ENCODE measurements at places on chromosomes 4 and X. TPM values are rescaled to one million over a fixed set of nuclear protein-coding genes. Genes with fewer than 3 reads are reported as not detected.

The PGRMC1 gene
- total RNA-seq, result 71.6 TPM

- no peaks in the 10 kb centered on the region for H3K27me3 ChIP-seq
- peaks cover 4% of the 10 kb centered on the region for H3K4me1 ChIP-seq
- no peak for DNase-seq
- no peaks in the 10 kb centered on the region for H3K36me3 ChIP-seq
- H3K27ac ChIP-seq, result no peak overlapping the region
These were observed 4.5 kb upstream of the ZNF330 start for GRCh38 chr4:141216002-141216761.

DNA sequence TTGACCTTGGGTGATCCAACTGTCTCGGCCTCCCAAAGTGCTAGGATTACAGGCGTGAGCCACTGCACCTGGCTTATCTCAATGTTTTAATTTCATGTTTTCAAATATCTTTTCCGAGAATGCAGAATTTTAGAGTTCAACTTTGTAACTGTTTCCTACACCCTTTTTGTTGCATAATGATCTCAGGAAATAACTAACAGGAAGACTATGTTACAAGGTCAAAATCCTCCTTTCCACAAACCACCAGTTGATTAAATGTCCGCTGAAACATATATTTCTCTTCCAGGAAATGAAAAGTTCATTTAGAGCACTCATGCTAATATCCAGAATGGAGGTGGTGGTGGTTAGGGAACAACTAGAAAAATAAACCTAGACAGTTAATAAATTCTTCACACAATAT lies 377.8 kb downstream of the PPP4R3C start:
- no peaks in the 10 kb centered on the region for H3K27me3 ChIP-seq
- no peak for DNase-seq
- no peak overlapping the region for H3K27ac ChIP-seq

GRCh38 chr4:14177987-14178386 lies 550.5 kb upstream of the BOD1L1 start:
- H3K4me3 ChIP-seq, result no peak overlapping the region
- peaks cover 13% of the 10 kb centered on the region for H3K4me1 ChIP-seq
- no peaks in the 10 kb centered on the region for H3K27me3 ChIP-seq
- H3K36me3 ChIP-seq, result no peaks in the 10 kb centered on the region

DNA sequence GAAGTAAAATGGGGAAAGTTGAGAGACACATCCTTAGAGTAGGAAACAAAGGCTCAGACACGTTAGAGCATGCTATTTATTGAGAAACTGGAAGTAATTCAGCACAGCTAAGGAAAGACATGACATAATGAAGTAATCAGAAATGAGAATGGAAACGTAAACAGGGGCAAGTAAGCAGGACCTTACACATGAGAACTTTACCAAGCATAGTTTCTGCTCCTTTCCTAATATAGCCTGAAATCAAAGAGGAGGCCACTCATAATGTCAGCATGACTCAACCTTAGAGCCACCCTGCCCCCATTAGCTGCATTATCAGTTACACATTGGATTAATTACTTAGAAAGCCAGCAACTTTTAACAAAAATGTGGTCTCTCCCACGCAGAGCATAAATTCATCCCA lies 558.3 kb upstream of the GRIA3 start:
- no peaks in the 10 kb centered on the region for H3K4me1 ChIP-seq
- H3K36me3 ChIP-seq, result no peaks in the 10 kb centered on the region
- no peak for DNase-seq
- no peaks in the 10 kb centered on the region for H3K27me3 ChIP-seq
- H3K27ac ChIP-seq, result no peak overlapping the region
- no peak overlapping the region for H3K4me3 ChIP-seq

- no peak overlapping the region for H3K27ac ChIP-seq
- H3K4me1 ChIP-seq, result no peaks in the 10 kb centered on the region
- H3K27me3 ChIP-seq, result no peaks in the 10 kb centered on the region
- H3K4me3 ChIP-seq, result no peak overlapping the region
These were observed 21.3 kb downstream of the FANCB start for GRCh38 chrX:14851526-14851925.

The TMPRSS11E gene
- total RNA-seq, result not detected

GRCh38 chrX:84186603-84187532 lies 1.1 kb downstream of the RPS6KA6 start:
- peak overlapping the region; percentile 58 for H3K4me3 ChIP-seq
- no peak for DNase-seq
- H3K4me1 ChIP-seq, result no peaks in the 10 kb centered on the region
- no peak overlapping the region for H3K27ac ChIP-seq

DNA sequence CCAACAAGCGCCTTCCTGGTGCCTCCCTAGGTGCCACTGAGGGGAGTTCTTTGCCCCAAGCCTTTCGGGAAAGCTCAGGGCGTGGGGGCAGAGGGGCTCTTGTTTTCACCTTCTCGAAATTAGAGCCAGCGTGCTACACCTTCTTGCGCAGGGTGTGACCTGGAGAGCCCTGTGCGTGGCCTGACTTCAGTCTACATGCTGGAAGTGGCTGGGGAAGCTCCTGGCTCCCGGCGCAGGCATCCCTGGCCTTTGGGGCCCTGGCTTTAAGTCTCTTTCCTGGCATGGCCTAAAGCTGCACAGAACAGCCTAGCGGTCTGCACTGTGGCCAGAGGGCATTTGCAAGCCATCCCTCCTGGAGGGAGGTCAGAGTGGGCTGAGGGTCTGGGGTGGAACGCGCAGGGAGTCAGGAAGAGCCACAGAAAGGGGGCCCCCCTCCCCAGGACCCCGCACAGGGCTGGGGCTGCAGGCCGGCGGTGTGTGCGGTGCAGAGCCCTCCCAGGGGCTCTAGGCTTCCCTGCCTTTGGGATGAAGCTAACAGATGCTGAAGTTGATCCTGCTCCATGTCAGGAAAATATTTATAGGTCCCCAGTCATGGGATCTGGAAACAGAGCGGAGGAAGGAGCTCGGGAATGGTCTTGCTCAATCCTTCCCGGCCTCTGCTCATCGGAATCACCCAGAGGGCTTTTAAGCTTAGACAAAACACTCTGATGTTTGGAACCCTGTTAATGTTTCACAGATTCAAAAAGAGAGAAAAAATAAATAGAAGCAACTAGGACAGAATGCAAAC lies 781 bp upstream of the SPON2 start:
- H3K4me3 ChIP-seq, result no peak overlapping the region
- no peak for DNase-seq
- H3K4me1 ChIP-seq, result peaks cover 31% of the 10 kb centered on the region
- peaks cover 43% of the 10 kb centered on the region for H3K27me3 ChIP-seq
- peaks cover 6% of the 10 kb centered on the region for H3K36me3 ChIP-seq
- peak overlapping the region; percentile 18 for H3K27ac ChIP-seq

DNA sequence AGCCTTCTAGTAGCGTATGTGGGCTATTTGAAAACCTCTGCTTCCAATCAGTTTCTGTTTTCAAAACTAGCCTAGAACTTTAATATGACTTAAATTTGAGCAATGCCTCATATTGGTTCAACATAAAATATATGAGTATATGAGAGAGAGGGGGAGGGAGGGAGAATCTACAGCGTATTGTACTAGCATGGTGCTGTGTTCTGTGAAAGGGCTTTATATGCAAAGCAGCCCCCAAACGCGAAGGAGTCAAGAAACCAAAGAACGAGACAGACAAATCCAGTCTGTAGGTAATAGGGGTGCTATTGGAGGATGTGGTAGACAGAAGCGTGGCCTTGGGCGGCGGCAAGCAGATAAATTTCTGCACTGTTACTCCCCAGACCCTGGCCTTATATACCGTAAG lies 784 bp upstream of the ANXA5 start:
- peak overlapping the region; percentile 99 for H3K27ac ChIP-seq
- peaks cover 5% of the 10 kb centered on the region for H3K36me3 ChIP-seq
- no peak for DNase-seq
- H3K4me1 ChIP-seq, result peaks cover 38% of the 10 kb centered on the region
- H3K4me3 ChIP-seq, result peak overlapping the region; percentile 98
- no peaks in the 10 kb centered on the region for H3K27me3 ChIP-seq

All from lower lobe of right lung (tissue), 2 donors.